GF-D8 (cell line): ENCODE measurements at places on chromosomes 12 and 14.

- no peak for DNase-seq
Observed at GRCh38 chr12:52791271-52792184, 4.4 kb downstream of the KRT3 start.

GRCh38 chr12:113935459-113935858 lies 30.7 kb downstream of the RBM19 start:
- DNase-seq = no peak

GRCh38 chr12:11795913-11796459 lies 146.5 kb downstream of the ETV6 start:
- DNase-seq = no peak

DNA sequence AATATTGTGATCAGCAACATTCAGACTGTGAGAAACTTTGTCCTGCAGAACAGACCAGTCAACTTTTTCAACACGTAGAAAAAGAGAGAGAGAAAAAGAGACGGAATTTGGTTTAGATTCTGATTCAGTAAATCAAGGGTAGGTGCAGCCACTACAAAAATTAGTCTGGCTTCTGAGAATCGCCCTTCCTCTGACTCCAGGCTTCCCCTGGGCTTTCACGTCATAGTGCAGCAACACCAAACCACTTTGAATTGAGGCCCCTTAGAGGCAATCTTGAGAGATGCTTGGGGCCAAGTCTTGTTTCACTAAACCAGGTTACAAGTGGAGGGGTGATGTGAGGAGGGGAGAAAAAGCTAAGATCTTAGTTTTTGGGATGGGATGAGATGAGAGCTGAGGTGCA lies 37.5 kb upstream of the PTGR2 start:
- no peak for DNase-seq

DNA sequence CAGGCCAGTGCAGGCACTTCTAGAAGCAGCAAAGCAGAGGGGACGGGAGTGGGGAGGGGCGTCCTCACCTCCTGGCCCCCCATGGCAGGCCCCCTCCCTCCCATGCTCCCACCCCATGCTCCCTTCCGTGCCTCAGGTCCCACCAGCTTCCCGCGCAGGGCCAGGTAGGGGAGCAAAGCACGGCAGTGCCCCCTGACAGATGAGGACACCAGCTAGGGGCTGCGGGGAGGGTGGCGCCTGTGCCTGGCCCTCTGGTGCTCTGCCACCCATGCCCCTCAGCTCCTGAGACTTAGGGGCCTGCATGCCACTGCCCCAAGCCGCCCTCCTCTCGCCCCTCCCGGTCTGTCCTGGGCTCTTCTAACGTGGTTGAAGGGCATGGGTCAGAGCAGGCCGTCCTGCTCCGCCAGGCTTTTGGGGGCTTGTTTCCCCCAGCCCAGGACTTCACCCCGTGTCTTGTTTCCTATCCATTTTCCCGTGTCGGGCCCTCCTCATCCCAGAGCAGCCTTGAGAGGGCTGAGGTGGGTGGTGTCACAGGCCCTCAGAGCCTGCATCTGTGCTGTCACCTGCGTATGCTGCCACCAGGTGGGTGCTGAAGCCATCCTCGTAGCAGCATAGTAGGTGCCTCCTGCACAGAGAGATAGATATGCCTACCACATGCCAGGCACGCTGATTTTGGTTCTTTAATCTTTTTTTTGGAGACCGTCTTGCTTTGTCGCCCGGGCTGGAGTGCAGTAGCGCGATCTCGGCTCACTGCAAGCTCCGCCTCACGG lies 10.2 kb downstream of the TRMT61A start:
- no peak for DNase-seq

DNA sequence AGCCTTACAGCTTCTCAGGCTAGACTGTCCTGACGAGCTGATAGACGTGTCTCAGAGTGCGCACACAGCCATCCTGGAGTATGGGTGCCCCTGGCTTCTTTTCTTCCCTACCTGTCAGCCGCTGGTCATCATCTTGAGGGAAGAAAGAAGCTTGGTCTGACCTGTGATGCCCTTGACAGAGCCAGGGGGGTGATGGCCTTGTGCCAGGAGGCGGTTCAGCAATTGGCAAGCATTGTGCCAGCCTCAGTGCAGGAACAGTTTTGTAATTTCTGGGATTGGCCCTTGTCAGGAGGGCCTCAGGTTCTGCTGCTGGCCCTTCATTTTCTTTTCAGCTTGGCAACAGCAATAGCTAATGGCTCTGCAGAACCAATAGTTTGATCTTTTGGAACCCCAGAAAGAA lies 80.1 kb downstream of the ADCK1 start:
- no peak for DNase-seq

DNA sequence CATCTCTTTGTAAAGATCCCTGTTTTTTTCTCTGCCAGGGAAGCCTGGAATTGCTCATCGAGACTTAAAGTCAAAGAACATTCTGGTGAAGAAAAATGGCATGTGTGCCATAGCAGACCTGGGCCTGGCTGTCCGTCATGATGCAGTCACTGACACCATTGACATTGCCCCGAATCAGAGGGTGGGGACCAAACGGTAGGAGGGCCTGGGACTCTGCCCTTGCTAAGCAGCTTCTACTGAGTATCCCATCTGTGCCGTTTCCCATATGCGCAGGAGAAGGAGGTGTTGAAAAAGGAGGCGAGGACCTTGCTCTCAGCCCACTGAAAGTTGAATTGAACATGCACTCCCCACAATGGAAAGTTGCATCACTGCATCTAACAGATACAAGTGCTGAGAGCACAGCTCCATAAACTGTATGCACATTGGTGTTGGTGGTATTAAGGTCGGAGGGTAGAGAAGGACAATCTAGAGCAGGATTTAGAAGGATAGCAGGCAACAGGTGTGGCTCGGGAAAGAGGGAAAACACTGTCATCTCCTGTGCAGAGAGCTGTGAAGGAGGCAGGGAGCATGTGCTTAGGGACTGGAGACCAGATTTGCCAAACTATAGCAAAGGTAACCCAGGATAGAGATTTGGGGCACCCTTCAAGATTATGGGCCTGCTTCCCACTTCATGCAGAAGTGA lies 21.5 kb upstream of the TAMALIN start:
- DNase-seq = no peak

- no peak for DNase-seq
Observed at GRCh38 chr12:88451205-88451604, 129.1 kb downstream of the KITLG start.

DNA sequence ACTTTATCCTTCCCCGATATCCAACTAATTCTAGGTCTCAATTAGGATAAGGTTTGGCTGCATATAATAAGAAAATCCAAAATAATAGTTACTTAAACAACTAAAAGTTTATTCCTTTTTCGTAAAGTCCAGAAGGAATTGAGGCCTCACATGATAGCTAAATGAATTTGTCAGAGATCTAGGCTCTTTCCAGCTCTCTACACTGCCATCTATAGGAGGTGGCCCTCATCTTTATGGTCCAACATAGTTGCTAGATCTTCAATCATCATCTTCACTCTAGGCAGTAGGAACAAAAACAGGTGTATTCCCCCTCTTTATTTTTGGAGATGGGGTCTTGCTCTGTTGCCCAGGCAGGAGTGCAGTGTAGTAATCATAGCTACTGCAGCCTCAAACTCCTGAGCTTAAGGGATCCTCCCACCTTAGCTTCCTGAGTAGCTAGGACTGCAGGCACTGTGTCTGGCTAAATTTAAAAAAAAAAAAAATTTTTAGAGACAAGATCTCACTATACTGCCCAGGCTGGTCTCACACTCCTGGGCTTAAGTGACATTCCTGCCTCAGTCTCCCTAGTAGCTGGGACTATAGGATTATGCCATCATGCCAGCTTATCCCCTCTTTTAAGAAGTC lies 46.5 kb upstream of the SAV1 start:
- no peak for DNase-seq

- no peak for DNase-seq
Observed at GRCh38 chr14:24053548-24054323, 1.9 kb downstream of the CARMIL3 start.

DNA sequence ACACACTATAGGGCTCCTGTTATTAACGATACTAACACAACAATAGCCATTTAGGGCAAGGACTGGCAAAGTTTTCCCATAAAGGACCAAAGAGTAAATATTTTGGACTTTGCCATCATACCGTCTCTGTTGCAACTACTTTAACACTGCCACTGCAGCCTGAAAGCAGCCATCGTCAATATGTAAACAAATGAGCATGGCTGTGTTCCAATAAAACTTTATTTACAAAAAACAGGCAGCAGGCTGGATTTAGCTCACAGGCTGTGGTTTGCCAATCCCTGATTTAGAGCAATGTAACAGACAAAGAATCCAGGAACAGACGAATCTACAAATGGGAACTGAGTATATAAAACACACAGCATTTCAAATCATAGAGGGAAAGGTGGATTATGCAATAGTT lies 84.1 kb downstream of the FRMD6 start:
- DNase-seq = no peak

- no peak for DNase-seq
Observed at GRCh38 chr12:130992979-130993538, 39.4 kb downstream of the ADGRD1 start.

GRCh38 chr14:28764257-28765160 lies 2.1 kb upstream of the FOXG1 start:
- DNase-seq = no peak

GRCh38 chr12:104355630-104356029 lies 52.1 kb downstream of the EID3 start:
- DNase-seq = no peak

- no peak for DNase-seq
Observed at GRCh38 chr12:115243933-115244628, 560.1 kb upstream of the TBX3 start.

DNA sequence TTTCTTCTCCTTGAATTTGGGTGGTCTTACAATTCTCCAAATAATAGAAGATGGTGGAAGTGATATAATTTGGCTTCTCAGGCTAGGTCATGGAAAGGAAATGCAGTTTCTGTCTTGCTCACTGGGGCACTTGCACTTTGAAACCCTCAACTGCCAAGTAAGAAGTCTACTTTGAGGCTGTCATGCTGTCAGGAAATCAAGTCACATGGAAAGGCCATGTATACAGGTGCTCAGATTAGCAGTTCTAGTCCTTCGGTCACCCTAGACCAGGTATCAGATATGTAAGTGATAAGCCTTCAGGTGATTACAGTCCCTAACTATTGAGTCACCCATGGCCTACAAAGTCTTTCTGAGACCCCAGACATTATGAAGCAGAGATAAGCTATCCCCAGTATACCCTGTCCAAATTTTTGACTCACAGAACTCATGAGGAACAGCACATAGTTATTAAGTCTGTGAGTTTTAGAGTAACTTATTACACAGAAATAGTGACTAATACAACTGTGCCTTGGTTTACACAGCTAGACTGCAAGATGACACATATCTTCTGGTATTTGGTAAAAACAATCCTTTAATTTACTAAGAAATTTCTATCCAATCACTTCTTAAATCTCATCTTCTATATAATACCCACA lies 26.3 kb upstream of the BBS10 start:
- DNase-seq = no peak

- DNase-seq = no peak
Observed at GRCh38 chr12:124909831-124910560, 4.5 kb downstream of the UBC start.

GRCh38 chr12:15861404-15861803 lies 20.8 kb upstream of the STRAP start:
- DNase-seq = no peak

DNA sequence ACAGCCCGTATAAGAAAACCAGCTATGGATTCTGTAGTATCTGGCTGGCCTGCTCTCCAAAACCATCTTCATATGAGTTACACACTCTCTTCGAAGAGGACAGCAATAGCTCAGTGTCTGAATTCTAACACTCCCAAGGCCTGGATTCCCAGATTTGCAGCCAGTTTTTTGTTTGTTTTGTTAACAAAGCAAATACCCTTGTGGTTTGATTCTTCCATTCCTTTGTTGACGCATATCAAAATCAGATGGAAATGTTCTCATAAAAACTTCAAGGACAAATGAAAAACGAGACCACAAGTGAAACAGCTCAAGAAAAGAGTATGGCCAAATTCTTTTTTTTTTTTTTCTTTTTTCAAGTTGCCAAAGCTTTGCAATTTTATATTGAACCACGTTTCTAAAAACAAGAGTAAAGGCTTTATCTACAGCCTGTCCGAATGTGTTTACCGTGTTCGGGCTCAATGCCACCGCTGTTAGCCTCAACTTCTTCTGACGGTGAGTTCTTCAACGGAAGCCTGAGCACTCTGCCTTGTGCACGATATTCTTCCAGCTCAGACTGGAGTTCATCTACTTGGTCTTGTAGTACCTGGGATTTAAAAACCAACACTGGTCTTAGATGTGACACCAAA lies 67.5 kb downstream of the NIN start:
- no peak for DNase-seq

- DNase-seq = no peak
Observed at GRCh38 chr12:90099288-90099687, 390.6 kb upstream of the ATP2B1 start.

- no peak for DNase-seq
Observed at GRCh38 chr12:26157001-26157400, 32.2 kb upstream of the BHLHE41 start.

- no peak for DNase-seq
Observed at GRCh38 chr12:101066489-101066888, 143.5 kb downstream of the SLC5A8 start.

DNA sequence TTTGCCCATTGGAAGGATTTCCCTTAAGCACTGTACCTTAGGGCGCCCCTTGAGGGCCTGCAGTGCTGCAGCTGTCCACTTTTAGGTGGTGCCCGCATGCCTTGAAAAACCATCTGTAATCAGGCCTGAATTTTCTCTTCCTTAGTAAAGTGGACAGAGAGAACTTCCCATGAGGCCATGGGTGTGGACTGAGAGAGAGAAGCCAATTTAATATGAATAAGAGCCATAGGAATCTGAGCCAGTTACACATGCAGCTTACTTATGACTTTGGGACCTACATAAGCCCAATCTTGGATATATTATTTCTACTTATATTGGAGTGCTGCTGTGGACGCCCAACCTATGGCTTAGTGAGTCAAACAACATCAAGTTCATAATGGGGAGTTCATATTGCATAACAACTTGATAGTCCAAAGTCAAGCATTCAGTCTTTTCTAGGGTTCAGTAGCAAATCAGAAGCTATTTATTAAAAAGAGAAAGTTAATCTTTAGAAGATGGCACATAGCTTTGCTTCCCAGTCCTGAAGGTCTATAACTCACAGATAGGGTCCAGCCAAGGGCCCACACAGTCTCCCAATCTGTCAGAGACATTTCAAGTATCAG lies 11.1 kb upstream of the ETV6 start:
- DNase-seq = no peak

GRCh38 chr14:33668066-33668465 lies 282.8 kb downstream of the EGLN3 start:
- DNase-seq = no peak

DNA sequence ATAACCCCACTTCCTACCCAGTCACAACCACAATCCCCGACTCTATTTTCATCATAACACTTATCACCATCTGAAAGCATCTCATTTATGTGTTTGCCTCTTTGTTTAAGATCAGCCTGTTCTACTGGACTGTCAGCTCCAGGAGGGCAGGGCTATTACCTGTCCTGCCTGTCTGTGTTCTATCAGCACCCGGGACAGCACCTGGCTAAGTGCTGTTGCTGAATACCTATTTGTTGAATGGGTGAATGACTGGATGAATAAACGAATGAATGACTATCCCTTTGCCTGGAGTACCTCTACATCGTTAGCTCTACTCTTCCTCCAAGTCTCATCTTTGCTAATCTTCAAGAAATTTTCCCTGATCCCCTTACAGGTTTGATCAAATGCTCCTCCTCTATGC lies 69.0 kb downstream of the WSCD2 start:
- DNase-seq = no peak
